Fibroblast of skin of left quadriceps (primary cell): ENCODE measurements at places on chromosomes 2 and 18.

DNA sequence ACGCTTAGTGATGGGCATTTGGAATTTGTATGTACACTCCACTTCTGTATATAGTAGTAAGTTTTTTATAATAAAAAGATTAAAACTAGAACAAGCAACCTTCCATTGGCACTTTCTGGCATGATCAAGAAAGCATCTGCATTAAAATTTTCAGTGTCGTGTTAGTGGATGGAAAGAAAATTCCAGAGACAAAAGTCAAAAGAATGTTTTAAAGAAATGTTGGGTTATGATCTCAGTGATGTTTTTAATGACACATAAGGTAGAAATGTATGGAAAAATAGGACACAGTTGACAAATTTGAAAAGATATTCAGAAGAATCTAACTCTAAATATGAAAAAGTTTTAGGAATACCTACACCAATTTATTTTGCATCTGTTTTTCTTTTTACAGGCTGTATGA is 126.1 kb upstream of the FAM117B start:
- DNase-seq, result no peak

GRCh38 chr2:171367692-171368091 is 66.1 kb downstream of the METTL8 start:
- no peak for DNase-seq

DNA sequence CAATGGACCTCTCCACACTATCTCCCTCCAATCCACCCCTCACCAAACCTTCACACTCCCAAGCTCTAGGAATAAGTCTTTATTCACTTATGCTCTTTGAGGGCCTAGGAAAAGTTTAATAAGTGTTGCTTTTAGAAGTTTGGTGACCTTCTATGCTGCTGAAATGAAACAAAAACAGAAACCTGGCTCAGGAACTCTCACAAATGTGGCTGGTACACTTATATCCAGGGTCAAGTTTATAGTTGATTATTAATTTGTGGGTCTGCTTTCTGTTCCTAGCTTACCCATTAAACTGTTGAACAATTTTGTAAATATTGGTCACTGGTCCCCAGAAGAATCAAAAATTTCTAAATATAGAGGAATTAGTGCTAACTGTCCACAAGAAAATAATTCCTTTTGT is 14.2 kb upstream of the ANKRD44 start:
- no peak for DNase-seq

DNA sequence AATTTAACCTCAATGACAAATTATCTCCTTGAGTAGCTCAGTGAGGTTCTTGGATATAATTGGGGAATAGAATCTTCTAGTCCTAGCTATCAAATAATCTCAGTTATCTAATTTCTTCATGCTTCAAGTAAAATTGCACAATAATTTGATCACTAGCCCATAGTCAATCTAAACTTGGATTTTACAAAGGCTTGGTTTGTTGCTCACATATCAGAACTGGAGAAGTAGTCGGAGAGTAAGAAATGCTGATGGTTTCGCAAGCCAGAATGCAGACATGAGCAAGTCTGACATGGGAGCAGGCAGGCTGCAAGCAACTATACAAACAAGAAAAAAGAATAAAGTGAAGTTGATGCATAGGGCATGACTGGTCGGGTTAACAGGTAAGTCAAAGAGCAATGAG is 11.7 kb upstream of the PDE11A start:
- no peak for DNase-seq

- no peak for DNase-seq
Observed at GRCh38 chr18:41681138-41681880, 273.7 kb upstream of the PIK3C3 start.

DNA sequence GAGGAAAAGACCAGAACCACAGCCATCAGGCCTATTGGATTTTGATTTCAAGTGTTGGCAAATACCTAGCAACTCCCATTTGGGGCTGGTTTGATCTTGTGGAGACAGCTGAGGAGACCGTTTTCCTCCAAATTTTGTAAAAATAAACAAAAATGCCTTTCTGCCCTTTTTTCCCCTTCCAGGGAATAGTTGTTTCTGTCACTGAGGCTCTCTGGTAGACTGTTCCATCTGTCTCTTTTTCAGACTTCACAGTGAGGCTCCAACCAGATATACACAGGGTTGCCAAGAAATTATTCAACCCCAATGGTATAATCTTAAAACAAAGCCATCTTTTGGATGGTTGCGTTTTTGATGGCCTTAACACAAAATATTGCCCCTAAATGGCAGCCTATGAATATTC is 115.7 kb downstream of the ACOXL start:
- no peak for DNase-seq

DNA sequence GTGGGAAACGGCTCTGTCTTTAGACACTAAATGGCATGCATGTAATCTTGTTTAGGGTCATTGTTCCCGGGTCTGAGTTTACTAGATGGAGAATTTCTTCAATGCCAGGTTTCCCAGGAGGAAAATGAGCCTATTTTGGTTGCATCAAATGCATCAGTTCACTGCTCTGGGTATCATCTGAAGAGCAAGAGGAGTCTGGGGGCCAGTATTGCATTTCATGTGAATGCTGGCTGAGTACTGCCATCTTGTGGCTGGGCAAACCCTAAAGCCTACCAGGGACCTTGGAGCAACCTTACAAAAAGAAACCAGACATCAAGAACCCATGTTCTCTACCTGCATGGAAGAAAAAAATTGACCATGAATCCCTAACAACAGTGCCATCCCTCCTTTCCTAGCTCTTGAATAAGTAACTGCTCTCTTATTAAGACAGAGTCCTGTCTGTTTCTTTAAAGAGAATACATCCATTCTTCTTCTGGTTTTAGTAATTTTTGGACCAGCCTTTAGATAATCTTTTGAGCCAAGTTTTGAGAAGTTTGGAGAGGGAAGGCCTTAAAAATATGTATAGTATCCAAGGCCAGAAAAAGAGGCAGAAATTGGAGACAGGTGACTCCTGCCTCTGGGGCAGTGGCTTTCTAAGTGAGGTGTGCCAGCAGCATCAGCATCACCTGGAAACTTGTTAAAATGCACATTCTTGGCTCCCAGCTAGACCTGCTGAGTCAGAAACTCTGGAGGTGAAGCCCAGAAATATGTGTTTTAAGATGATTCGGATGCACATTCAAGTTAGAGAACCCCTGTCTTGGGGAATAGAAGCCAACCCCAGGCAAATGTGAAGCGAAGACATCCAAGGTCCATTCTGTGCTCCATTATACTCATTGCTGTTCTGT is 261.0 kb upstream of the CXCR4 start:
- no peak for DNase-seq

GRCh38 chr2:231110551-231110950 is 14.3 kb downstream of the HTR2B start:
- DNase-seq, result peak; percentile 33

- DNase-seq, result no peak
Observed at GRCh38 chr18:23433360-23433759, 19.7 kb upstream of the RIOK3 start.

GRCh38 chr2:241811201-241811951 is 2.4 kb downstream of the NEU4 start:
- no peak for DNase-seq

DNA sequence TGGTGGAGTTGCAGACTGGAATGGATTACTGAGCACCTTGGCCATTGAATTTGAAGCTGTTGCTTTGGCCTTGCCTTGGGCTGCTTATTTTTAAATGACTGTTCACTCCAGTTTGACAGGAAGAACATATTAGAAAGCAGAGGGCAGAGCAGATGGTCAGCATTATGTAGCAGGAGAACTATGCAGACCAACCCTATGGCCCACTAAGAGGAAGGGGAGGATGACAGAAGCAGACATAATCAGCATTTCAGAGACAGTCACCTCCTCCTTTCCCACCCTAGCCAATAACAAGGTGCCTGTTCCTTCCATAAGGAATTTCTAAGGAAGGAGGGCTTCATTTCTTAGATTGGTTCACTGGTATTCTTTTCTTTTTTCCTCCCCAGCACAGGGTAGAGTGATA is 2.4 kb downstream of the CHRNA1 start:
- no peak for DNase-seq

- no peak for DNase-seq
Observed at GRCh38 chr2:237091779-237092436, 6.2 kb downstream of the COPS8 start.

GRCh38 chr2:162030363-162031190 is 43.4 kb downstream of the DPP4 start:
- DNase-seq, result no peak

DNA sequence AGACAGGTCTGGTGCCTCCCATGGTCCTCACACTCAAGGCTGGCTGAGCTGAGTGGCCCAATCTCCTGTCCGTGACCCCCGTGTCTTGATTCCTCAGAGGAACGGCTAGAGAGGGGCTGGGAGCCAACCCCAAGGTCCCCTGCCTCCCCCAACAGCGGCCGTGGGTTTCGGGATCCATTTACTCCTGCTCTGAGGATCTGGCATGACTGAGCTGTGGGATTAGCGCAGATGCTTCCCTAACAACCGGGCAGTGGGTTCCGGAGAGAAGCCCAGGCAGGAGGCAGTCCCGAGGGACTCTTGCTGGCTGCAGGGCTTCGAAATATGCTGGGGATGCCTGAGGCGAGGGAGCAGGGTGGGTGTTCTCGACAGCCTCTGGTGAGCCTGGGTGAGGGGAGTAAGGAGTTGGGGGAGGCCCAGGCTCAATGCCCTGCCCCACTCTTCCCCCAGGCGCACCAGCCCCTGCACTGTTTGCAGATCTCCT is 18.9 kb downstream of the GPR35 start:
- no peak for DNase-seq
